Cardiac muscle cell (in vitro differentiated cells and primary cell): ENCODE measurements at places on chromosomes 2 and 18.

- DNase-seq: peak; percentile 61
These were observed 83.8 kb downstream of the VIT start for GRCh38 chr2:36780231-36780839.

DNA sequence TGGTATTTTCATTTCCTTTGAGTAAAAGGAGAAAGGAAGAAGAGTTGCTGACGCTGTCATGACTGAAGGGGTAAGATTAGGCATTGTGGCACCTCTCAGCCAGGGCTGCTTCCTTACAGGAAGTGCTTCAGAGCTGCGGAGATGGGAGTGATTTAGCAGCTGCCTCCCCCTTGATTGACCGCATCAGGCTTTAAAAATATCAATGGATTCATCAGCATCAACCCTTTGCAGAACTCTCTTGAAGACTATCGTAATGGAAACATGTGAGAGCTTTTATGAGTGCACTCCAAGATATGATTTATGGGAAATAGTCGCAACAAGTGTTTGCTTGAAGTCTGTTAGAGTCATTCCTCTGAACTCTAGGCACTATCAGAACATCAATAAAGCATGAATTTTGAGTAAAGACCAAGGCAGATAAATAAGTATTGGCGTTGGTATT is 141.1 kb downstream of the CSRNP3 start:
- DNase-seq: no peak

GRCh38 chr2:152647552-152647951 is 69.7 kb downstream of the PRPF40A start:
- peak; percentile 39 for DNase-seq

DNA sequence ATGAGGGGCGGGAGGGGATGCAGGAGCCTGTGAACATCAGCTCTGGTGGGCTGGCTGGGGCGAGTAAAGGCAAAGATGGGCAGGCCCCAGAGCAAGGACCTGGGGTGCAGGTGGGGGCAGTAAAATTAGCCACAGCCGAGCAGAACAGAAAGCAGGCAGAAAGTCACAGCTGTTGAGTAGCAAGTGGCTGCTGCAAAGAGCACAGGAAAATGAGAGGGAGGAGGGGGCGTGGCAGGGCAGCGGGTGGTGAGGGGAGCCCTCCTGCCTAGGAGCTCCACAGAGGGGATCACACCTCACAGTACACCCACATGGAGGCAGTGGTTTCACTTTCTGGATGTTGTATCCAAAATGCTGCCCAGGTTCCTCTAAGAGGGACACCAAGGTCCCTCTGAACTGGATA is 79.6 kb downstream of the LBH start:
- DNase-seq: no peak

DNA sequence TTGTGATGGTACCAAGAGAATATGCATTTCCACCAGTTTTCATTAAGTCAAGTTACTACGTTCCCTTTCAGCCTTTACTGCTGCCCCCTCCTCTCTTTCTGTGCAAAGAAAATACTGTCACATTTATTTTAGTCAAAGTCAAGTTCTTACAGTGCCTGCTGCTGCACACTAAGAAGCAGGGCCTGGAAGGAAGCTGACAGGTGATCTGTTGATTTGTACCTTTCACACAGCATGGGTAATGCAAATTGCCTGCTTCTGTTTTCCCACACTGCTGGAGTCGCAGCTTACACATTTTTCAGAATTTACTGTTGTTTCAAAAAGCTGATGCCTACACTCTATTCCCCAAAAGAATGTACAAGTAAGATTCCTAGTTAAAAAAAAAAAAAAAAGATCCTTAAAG is 48.7 kb upstream of the CD226 start:
- no peak for DNase-seq

- DNase-seq: no peak
These were observed 16.5 kb downstream of the FIGN start for GRCh38 chr2:163719331-163719730.

DNA sequence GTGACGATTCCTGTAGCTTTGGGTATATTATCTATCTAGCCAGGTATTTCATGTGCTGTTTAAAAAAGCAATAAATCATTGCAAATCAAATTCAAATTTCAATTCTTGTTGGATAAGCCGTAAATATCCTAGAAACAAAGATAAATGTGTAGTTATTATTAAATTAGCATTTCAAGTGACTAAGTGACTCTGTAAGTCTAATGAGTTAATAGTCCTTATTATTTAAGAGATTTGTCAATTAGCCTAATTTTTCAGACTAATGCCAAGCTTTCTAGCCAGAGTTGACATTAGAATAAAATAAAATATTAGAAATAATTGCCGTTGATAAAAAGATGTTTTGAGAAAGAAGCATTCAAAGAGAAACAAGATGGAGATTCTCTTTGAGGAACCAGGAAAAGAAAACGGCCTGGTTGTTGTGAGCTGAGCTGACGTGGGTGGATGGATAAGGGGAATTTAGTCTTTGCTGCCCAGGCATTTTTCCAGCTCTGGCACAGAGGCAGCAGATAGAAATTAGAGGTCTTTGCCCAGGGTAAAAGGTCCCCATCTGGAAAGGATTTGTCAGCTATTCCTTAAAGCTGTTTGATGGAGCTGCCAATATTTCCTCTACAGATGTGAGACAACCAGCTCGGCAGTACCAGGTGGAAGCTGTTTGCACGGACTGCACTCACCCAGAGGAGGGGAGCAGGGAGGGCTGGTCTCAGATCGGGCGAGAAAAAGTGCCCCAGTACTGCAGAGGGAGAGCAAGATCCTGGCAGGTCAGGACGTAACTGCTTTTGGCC is 117.3 kb upstream of the SEC11C start:
- peak; percentile 45 for DNase-seq

GRCh38 chr2:28347596-28347995 is 45.1 kb upstream of the FOSL2 start:
- DNase-seq: no peak

DNA sequence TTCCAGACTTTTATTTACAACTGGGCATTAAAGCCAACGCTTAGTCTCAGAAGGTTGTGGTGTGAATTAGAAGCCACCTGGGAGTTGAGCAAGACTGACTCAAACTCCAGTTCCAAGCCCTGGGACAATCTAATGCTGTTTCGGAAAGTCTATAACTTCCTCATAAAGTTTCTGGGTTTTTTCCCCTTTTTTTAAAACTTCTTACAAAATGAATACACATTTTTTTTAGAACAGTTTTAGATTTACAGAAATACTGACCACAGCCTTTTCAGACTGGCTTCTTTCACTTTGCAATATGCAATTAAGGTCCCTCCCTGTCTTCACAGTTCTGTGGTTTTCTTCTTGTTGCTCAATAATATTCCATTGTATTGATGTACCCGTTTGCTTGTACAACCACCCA is 115.9 kb upstream of the TWIST2 start:
- peak; percentile 65 for DNase-seq

DNA sequence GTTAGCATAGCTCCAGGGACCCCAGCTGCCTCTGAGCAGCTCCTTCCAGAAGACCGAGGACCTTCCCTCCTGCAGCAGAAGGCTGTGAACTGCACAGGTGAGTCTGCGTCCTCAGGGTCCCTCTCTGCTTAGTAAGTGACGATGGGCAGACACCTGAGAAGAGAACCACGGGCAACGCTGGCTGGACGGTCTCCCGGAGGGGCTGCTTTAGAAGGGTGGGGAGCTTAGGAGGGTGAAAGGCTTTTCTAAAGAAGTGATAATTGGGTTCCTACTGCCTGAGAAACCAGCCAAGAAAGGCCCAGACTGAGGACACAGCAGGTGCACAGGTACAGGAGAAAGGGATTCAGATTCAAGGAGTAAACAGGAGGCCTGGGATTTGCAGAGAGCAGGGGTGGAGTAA is 276.6 kb upstream of the PXDN start:
- no peak for DNase-seq

GRCh38 chr2:120454654-120455385 is 108.9 kb downstream of the INHBB start:
- DNase-seq: no peak

GRCh38 chr2:72953976-72954375 is 36.7 kb downstream of the EMX1 start:
- no peak for DNase-seq

GRCh38 chr2:227871375-227871791 is at the start of gene DAW1:
DAW1 (plus strand) TSS chr2:227871631; CDS start chr2:227871690, 59 bp downstream.
- peak; percentile 85 for DNase-seq

GRCh38 chr2:62524293-62524941 is 18.4 kb upstream of the TMEM17 start:
- DNase-seq: peak; percentile 49

DNA sequence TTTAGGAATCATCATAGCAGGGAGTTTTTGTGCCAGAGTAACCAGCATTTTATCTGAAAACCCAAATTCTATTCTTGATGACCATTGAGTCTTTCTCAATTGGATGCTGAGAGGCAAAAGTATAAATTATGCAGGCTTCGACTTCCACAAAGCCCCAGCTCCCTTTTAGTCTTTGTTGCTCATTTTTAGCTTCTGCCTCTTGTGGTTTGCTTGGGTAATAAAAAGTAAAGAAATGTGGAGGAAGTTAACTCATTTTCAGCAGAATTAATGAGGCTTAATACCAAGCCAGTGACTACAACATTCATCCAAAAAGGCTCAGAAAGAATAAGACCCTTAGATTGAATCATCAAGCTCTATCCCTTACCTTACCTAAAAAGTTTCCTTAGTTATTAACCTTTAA is 18.6 kb downstream of the ERMN start:
- DNase-seq: no peak

GRCh38 chr18:9400197-9400596 is 65.6 kb downstream of the TWSG1 start:
- DNase-seq: no peak
